ENCODE measurements at places on chromosomes 3 and 15.

GRCh38 chr3:71494212-71494611, 89.3 kb downstream of the FOXP1 start:
- no peak for DNase-seq

DNA sequence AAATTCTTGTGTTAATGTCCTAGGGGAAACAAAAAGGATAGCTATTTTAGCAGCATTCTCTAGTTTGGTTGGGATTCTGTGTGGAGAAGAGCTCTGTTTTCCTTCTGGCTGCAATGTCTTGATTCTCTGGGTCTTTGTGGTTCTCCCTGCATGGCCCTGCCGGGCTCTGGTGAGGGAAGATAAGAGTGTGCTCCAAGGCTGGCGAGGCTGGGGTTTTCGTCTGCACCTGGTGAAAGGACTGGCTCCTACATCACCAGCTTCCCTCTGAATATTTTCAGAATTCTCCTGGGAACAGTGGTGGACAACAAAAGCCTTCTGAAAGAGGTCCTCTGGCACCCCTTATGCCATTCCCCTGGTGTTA, 38.1 kb upstream of the SFMBT1 start:
- DNase-seq = no peak

- DNase-seq = no peak
These were observed 96.7 kb downstream of the CD47 start for GRCh38 chr3:107994181-107994580.

DNA sequence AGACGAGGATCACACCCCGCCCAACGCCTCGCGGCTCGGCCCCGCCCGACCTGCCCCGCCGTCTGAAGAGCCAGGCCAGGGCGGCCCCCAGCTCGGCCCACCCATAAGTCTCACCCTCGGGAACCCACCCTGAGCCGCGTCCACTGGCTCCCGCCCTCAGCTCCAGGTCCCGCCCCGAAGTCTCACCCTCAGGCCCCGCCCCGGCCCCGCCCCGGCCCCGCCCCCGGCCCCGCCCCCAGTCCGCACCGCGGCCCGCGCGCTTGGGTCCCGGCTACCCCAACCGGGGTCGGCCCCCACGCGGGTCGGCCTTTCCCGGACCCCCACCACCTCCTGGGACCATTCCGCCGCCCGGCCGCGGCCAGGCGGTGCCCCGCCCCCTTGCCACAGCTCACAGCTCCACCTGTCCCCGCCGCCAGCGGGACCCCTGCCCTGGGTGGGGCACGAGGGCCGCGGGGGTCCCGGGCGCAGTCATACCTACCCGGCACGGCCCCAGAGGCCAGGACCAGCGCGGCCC, 489 bp downstream of the CSPG5 start:
- DNase-seq = no peak

GRCh38 chr3:4078903-4079302, 224.3 kb upstream of the SETMAR start:
- DNase-seq = no peak

DNA sequence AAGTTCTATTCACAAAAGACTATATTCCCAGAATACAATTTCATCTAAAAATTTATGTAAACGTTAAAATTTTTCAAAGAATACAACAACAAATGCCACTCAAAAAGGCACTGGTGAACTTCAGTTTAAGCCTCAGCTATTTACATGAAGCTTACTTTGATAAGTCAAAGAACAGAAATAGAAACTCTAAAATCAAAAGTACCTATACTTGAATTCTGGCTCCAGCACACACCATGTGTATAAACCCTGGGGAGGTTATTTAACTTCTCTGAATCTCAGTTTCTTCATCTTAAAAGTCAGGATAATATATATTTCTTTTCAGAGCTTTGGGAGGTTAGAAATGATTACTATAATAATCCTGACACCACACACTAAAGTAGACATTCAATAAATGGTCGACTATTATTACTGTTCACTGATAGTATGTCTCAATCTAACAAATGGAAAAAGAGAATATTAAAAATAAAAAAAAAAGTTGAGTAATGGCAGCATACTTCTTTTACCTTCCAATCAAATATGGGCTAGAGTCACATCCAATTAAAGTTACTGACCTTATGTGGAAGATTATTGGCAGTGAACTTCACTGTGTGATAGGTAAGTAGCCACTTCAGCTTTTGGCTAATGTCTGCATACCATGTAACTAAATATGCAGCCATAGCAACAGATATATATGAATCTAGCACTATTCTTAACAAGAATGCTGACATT, 248.4 kb downstream of the ISL2 start:
- no peak for DNase-seq

DNA sequence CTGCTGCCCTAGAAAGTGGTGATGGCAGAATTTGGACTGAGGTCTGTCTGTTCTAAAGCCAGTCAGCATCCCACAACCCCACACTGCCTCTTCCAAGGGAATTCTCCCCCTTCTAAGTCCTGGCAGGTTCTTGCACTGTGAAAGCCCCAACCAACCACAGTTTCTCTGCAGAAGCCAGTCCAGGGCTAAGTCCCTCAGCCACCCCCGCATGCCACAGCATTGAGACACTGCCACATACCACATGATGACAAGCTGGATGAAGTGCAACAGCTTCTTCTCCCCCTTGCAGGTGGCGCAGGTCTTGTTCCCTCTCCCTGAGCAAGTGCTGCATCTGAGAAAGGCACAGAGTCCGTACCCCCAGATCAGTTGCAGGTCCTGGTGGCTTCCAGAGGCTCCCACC, 18.6 kb downstream of the SSUH2 start:
- no peak for DNase-seq

DNA sequence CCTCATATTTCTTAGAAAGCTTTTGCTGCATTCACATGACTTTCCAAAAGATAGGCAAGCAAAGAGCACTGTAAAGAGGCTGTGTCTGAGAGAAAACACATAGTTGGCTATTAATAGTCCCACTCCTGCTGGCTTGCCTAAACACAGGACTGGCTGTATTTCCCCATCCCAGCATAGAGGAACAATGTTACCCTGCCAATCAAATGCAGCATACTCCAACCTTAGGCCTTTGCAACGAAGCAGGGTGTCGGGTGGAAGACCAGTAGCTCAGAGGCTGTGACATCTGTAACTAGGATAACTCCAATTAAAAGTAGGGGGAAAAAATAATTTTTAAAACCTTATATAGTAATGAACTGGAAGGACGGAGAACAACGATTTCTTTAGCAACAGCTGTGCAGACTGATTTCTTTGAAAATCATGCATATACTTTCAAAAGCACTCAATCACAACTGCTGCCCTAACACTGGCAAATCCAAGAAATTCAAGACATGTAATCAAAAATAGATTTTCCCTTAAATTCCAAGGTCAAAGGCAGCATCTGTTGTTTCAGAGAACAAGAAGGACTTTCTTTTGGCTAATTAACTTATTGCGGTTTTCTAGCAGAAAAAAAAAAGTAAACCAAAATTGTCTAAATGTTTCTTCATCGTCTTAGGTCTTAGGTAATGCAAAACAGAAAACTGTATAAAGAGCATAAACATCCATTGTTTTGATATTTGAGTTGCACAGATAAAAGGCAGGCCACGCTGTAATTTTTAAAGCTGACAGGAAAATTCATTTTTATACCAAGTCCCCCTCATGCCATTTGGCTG, 139.3 kb downstream of the TNIK start:
- DNase-seq = peak; percentile 35

DNA sequence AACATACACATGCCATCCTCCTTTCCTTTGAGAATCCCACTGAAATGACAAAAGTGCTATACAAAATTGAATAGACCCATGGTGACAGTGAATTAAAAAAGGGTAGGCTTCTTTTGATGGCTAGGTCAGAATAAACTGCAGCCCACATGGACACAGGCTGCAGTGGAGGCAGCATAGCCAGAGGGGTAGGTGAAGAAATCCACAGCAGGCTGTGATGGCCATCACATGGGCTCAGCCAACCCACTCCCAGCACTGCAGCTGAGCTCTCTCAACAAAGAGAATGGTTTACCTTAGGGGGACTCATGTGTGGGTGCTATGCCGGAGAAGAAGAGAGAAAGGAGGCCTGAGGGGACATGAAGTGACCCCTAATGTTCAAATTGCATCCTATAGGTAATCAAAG, 331.1 kb downstream of the CHST2 start:
- DNase-seq = no peak

DNA sequence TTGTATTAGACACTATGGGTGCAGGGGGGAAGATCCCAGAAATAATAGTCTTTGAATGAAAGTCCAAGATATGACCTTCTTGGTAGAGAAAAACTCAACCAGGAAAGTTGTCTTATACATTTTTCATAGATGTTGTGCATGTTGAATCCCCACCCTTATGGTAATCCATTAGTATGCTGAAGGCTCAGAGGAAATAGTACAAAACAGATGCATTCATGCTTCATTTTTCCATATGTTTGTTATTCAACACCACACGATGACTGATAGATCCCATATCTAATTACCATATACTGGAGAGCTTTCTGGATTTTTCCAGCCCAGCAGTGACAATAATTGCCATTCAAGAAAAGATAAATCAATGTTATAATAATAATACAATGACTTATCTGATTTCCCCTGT, 487.4 kb downstream of the FGF12 start:
- no peak for DNase-seq

DNA sequence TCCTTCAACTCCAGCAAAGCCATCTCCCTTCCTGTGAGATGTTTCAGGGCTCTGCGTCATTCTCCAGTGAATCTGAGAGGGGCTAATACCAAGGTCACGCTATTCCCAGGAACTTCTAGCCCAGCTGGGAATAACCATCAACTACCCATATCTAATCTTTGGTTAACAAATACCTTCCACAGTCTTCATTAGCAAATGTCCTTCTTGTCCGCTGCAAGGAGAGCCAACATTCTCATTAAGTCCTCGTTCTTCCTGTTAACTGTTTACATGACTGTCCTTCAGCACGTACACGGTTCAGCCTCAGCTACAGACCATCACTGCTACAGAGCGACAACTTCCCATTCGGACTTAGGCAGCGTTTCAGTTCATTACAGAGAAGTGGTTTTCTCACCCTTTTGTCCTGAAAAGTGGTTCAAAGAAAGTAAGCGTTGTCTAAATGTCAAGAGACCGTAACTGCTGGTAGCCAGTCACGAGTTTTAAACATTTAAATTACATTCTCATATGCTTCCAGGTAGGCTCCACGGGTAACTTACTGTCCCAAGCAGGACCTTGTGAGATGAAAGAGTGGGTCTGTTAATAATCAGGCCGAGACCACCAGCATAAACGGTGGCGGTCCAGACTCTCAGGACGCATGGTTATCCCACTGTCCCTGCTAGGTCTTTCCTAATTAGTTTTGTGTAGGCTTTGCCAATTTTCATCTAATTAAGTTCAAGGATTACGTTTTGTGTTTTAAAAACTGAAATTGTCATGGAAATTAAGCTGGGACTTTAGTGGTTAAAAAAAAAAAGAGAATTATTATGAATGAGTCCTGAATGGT, 63.8 kb downstream of the CHSY1 start:
- DNase-seq = no peak

GRCh38 chr3:184603151-184604030, 41.8 kb downstream of the EPHB3 start:
- no peak for DNase-seq

GRCh38 chr3:27749643-27750042, 27.5 kb upstream of the EOMES start:
- no peak for DNase-seq

- peak; percentile 88 for DNase-seq
These were observed 24.0 kb upstream of the TRH start for GRCh38 chr3:129950318-129951046.

- no peak for DNase-seq
These were observed 29.0 kb downstream of the XYLB start for GRCh38 chr3:38375488-38376097.

- DNase-seq = no peak
These were observed 356.5 kb downstream of the ERC2 start for GRCh38 chr3:56111606-56112304.

DNA sequence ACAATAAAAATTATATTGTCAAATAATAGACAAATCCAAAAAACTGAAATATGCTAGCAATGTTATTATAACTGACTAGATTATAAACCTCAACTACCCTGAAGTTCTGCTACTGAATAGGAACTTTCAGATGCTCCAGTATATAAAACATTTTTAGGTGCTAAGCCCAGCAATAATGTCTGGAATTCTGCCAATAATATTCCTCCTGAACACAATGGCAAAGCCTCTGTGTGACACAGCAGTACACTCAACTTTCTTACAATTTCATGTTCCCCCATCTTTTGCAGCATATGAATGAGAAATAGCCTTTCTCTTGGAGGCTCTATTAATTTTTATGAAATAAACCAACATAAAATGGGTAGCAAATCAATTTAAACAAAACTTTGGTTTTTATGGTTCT, 29.5 kb downstream of the ATOSA start:
- DNase-seq = no peak

GRCh38 chr3:49460188-49460890, 9.7 kb upstream of the DAG1 start:
- DNase-seq = no peak

- peak; percentile 33 for DNase-seq
These were observed 7.5 kb upstream of the FAM107A start for GRCh38 chr3:58584690-58585004.

- no peak for DNase-seq
These were observed 39.0 kb downstream of the WHAMM start for GRCh38 chr15:82848241-82848993.

DNA sequence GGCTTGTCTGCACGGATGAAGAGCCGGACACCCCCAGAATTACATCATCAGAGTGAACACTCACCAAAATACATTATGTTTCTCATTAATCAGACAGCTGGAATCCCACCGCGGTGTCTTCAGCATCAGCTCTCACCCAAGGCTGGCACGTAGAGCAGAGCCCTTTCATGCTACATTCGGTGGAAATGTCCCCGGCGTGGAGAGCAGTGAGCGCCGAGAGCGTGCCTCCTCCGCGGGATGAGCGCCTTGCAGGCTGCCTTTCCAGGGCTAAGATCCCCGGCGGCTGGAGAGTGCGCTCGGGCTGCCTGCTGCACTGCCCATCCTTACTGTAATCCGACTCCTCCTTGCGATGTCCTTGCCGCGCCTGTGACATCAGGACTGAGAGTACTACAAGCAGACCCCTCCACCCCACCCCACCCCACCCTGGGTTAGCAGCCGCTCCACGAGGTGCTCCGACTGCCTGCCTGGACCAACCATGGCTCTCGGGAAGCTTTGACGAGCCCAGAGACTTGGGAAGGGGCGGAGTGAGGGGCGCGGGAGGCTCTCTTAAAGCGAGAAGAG, at the start of gene ZNF385D:
Gene ZNF385D, minus strand, starts transcription at position 380 of the 561 bp plus-strand sequence. Its CDS starts 294 bp downstream, at position 86.
- no peak for DNase-seq

GRCh38 chr15:75727851-75728715, 15.4 kb upstream of the CSPG4 start:
- peak; percentile 80 for DNase-seq

DNA sequence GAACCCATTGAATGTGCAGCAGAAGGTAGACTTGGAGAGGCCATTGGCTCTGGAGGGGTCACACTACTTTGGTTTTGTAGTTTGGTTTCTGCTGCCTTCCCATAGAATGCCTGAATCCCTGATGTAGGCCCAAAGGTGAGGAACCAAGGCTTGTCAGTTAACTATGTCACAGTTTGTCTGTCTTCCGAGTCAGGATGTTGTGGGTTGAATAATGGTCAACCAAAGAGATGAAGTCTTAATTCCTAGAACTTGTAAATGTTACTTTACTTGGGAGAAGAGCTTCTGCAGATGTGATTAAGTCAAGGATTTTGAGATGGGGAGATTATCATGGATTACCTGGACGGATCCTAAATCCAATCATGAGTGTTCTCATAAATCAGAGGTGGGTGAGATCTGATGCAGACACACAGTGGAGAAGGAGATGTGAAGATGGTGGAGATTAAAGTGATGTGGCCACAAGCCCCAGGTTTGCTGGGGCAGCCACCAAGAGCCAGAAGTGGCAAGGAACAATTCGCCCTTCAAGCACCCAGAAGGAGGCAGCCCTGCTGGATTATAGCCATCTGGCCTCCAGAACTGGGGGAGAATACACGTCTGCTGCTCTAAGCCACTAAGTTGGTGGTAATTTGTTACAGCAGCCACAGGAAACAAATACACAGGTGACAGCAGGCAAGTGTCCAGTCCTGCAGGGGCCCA, 2.3 kb upstream of the CCR8 start:
- no peak for DNase-seq
